Right forelimb (tissue), 1 donor: ENCODE measurements at places on chromosomes 7 and 10.

GRCh38 chr7:84688671-84689070 is 494.1 kb upstream of the SEMA3A start:
- no peak for DNase-seq

DNA sequence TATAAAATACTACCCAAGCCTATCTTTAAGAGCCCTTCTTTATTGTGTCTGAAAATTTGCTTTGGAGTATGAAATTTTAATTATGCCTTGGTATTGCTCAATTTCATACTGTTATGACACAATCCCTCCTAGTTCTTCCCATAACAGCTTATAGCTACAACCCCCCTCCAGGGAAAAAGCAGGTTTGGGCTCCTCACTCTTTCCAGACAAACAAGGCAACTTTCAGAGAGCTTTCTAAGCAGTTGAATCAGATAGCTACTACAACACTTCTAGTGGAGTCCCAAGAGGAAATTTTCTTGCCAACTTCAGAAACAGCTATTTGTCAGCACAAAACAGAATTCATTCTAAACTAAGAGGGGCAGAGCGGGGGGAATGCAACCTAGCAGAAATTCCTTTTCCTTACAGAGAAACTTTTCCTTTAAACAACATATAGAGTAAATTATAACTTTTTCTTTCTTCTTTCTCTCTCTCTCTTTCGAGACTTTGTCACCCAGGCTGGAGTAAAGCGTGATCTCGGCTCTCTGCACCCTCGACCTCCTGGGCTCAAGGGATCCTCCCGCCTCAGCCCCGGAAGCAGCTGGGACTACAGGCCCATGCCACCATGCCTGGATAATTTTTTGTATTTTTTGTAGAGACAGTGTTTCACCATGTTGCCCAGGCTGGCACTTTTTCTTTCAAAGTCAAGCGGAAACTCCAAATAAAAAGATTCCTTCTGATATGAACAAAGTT is 26.0 kb upstream of the JMJD1C start:
- no peak for DNase-seq

DNA sequence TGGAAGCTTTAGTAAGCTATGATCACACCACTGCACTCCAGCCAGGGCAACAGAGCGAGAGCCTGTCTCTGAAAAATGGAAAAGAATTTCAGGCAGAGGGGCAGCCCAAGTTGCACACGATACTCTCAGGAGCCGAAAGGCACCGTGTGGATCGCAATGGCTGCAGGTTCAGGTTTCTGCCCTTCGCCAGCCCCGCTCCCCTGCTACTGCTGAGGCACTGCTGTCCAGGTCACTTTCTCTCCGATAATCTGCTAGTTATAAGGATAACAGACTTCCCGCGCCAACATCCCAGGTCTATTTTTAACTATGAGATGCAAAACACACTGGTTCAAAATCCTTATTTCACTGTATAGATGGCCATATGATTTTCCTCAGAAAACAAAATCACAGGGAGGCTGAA is 11.1 kb downstream of the BEND7 start:
- DNase-seq = no peak

GRCh38 chr10:121351540-121351939 is 246.7 kb downstream of the FGFR2 start:
- no peak for DNase-seq

- DNase-seq = peak; percentile 41
Observed at GRCh38 chr10:124153023-124153826, 59.8 kb upstream of the CHST15 start.

DNA sequence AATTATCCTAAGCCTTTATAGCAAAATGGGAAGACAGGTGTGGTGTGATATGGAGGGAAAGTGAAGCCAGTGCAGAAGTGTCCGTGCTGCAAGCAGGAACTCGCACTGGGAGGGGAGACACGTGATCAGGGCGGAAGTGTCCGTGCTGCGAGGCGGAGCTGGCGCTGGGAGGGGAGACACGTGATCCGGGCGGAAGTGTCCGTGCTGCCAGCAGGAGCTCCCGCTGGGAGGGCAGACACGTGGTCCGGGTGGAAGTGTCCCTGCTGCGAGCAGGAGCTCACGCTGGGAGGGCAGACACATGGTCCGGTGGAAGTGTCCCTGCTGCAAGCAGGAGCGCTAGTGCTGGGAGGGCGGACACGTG is 40.5 kb upstream of the PRKAR1B start:
- no peak for DNase-seq

DNA sequence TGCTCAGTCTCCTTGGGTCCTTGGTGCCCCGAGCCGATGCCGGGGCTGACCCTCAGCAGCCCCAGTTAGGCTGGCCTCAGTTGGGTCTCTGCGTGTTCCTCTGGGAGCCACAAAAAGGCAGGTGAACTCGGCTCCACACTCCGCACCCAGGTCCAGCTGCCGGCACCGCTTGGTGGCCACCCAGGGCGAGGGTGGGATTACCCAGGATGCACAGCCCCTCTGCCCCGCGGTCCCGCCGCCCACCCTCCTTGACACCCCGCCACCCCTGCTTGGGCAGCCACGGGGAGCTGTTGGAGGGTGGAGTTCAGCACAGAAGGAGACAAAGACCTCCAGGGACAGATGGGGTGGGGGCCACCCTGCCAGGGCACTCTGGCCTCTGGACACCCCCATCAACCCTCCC is 17.7 kb downstream of the VENTX start:
- DNase-seq = no peak

DNA sequence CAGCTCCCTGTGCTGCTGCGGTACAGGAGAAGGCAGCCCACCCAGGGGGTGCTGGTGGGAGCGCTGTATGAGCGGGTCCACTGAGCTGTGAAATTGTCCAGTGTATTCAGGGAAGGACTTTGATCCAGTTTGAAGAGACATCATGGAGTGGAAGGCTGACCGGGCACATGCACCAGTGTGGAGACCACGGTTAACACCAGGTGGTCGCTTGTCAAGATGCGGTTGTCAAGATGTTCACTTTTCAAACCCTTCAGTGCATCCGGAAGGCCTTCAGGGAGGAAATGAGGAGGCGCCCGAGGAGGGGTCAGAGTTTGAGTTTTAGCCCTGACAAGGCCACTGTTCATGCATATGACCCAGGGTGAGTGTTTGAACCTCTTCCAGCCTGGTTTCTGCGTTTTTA is 6.1 kb downstream of the DOCK1 start:
- DNase-seq = no peak

- no peak for DNase-seq
Observed at GRCh38 chr7:131640686-131641085, 84.3 kb upstream of the PODXL start.

GRCh38 chr10:75272094-75272493 is 36.3 kb upstream of the COMTD1 start:
- no peak for DNase-seq

DNA sequence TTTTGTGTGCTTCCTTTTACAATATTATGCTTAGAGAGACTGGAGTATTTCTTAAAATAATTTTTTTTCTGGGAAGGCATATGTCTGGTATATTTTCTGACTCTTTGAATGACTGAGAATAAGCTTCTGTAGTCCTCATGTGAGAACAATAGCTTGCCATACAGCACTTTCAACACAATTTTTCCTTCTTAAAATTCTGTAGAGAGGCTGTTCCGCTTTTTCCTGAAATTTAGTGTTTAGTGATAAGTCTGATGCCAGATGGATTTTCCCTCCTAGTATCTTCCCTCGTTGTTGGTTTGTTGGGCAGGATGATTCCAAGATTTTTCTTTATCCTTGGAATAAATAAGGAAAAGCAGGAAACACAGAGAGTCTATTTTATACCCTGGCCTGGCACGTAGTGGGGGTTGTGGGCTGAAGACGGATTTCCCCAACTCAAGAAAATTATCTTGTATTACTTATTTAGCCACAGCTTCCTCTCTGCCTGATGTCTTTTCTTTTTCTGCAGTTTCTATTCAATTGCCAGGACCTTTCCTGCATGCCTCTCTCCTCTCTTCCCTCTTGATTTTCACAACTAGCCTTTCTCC is 111.2 kb downstream of the AOAH start:
- no peak for DNase-seq

GRCh38 chr7:12423997-12424745 is 20.5 kb upstream of the VWDE start:
- no peak for DNase-seq

DNA sequence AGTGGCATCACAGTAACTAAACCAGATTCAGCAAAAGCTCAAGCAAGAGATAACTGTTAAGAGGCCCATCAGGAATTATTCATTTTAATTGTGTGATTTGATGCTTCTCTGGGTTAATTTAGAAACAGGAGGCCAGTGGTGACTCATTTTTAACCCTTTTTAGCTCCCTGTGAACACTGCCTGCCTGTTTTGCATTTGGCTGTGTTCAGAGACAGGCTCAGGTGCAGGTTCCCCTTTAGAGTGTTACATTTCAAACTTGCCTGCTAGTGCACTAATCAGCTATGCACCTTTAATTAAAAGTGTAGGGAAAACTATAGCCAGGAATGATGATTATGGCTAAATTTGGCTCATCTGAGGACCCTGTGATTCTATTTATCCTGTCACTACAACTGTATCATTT is 6.5 kb downstream of the STAMBPL1 start:
- no peak for DNase-seq

DNA sequence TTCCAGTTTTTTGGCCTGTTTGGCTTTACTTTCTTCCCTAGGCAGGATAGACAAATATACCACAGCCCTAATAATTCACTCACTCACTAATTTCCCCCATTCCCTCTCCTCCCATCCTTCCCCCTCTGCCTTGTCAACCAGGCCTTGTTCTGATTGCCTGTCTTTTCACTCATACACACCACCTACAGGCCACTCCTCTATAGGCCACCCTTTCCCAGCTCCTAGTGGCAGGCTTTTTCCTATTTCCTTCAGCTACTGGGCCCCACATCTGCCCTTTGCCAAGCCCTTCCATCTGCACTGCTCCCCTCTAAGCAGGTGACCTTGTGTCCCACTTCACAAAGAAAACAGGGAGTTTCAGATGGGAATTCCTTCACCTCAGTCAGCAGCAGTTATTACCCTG is 59.8 kb upstream of the MSRB2 start:
- DNase-seq = no peak

DNA sequence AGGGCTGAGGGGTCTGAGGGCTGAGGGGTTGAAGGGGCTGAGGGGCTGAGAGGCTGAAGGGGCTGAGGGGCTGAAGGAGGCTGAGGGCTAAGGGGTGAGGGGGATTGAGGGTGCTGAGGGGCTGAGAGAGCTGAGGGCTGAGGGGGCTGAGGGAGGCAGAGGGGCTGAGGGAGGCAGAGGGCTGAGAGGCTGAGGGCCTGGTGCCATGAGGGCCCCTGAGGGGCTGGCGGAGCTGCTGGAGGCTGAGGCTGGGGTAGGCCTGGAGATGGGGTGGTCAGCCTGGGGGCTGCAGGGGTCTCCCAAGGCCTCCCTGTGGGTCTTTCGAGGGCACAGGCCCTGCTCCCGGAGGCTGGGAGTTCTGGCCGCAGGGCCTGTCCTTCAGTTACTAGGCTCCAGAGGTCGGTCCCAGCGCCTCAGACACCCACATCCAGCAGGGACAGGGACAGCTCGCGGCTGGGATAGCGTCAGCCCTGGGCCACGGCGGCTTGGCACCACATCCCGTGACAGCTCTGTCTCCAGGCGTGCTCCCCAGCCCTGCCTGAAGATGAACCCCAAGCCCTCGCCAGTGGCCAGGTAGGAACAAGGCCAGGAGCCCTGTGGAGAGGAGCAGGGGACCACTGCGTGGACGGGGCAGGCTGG is 16.9 kb downstream of the MYO1G start:
- peak; percentile 43 for DNase-seq

- DNase-seq = no peak
Observed at GRCh38 chr10:72066318-72067284, 21.8 kb downstream of the SPOCK2 start.

DNA sequence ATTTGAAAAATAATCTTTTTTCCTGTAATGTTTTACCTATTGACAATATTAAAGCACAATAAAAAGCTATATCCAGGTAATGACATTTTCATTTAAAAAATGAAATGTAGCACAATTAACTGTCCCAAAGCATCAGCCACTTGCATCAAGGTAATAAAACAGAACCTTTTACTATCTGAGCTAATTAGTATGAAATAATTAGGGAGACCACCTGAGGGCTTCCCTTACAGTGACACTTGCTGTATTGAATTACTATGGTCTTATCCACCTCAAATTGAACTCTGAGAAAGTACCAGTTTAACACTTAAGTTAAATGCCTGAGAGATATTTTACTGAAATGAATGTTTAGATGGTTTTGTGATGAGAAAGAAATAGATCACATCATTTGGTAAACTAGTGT is 119.4 kb upstream of the DKK1 start:
- DNase-seq = no peak

- no peak for DNase-seq
Observed at GRCh38 chr10:119815671-119816070, 57.0 kb downstream of the MCMBP start.

DNA sequence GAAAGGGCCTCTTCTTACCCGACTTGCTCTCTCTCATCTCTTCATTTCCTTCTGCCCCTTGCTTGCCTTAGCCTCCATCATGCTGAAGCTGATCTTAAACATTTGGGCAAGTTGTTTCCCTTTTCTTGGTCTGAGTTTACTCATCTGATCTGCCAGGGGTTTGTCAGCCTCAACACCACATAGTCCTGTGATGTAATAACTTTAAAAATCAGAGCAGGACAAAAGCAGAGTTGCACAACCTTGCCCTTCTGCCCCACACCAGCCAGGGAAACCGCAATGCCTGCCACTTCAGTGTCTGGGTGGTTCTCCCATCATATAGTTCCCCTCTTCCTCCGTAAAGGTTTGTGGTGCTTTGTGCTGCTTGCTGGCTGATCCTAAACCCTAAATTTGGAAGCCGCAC is 9.9 kb upstream of the LIPM start:
- no peak for DNase-seq

- DNase-seq = no peak
Observed at GRCh38 chr7:1225441-1226185, 7.1 kb upstream of the UNCX start.

GRCh38 chr7:51317582-51317910 is 937 bp upstream of the COBL start:
- no peak for DNase-seq

- no peak for DNase-seq
Observed at GRCh38 chr10:83119346-83119745, 1020.0 kb upstream of the GHITM start.

- DNase-seq = no peak
Observed at GRCh38 chr10:127492607-127493250, 56.4 kb upstream of the NPS start.

- DNase-seq = no peak
Observed at GRCh38 chr7:116633131-116633988, 38.6 kb upstream of the MET start.
